ENCODE measurements at places on chromosomes 11 and 22. TPM values are rescaled to one million over a fixed set of nuclear protein-coding genes. Genes with fewer than 3 reads are reported as not detected.
A peak's percentile ranks its signal among the peaks of the same experiment; 100 is the strongest.

- peaks cover 8% of the 10 kb centered on the region for H3K4me1 ChIP-seq
- no peak overlapping the region for H3K27ac ChIP-seq
- H3K36me3 ChIP-seq = no peaks in the 10 kb centered on the region
- H3K4me3 ChIP-seq = no peak overlapping the region
- no peak for DNase-seq
These were observed 6.5 kb upstream of the MYRF start for GRCh38 chr11:61745781-61746441.

GRCh38 chr11:22190827-22191463, 1.9 kb upstream of the ANO5 start:
- no peak overlapping the region for H3K27ac ChIP-seq
- no peak overlapping the region for H3K4me3 ChIP-seq
- DNase-seq = no peak
- H3K4me1 ChIP-seq = no peaks in the 10 kb centered on the region

- peaks cover 1% of the 10 kb centered on the region for H3K4me1 ChIP-seq
- H3K27ac ChIP-seq = no peak overlapping the region
- H3K27me3 ChIP-seq = no peaks in the 10 kb centered on the region
- H3K4me3 ChIP-seq = no peak overlapping the region
- no peak for DNase-seq
These were observed 131.4 kb downstream of the TENM4 start for GRCh38 chr11:79309407-79309806.

GRCh38 chr22:27724709-27725108, 76.8 kb downstream of the MN1 start:
- H3K4me3 ChIP-seq = no peak overlapping the region
- DNase-seq = no peak
- H3K27ac ChIP-seq = no peak overlapping the region
- H3K36me3 ChIP-seq = no peaks in the 10 kb centered on the region

DNA sequence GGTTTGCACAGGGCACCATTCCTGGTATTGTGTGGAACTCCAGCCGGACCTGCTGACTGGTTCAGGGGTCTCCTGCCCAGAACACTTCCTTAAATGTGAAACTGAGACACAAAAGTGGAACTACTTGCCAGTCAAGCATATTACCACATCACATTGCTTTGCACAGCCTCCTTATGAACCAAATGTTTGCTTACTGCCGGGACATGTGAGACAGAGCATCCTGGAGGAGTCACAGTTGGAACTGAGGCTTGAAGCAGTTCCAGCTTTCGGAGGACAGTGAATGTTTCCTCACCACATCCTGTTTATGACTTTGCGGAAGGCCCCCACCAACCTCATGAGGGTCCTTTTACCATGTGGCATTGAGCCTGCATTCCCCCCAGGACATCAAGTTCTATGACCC, 105.8 kb upstream of the ARHGAP42 start:
- peak; percentile 72 for DNase-seq
- H3K27me3 ChIP-seq = no peaks in the 10 kb centered on the region
- H3K36me3 ChIP-seq = no peaks in the 10 kb centered on the region
- no peak overlapping the region for H3K4me3 ChIP-seq
- H3K27ac ChIP-seq = no peak overlapping the region

DNA sequence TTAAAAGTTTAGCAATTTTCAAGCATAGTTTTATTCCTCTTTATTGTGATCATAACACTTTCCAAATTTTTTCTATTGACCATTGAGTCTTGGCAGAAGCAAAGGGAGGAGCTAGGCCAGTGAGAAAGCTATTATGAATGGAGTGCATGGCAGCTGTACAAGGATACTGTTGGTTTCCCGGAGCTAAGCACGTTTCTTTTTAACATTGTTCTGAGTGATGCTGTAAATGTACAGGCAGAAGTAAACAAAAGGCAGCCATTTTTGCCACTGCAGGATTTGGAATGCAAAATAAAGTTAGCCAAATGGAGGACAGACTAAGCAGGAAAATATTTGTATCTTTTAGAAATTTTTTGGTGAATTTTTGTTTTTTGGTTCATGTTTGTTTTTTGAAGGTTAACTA, 16.2 kb downstream of the CBL start:
- no peaks in the 10 kb centered on the region for H3K36me3 ChIP-seq
- H3K4me3 ChIP-seq = no peak overlapping the region
- H3K27me3 ChIP-seq = no peaks in the 10 kb centered on the region
- no peak overlapping the region for H3K27ac ChIP-seq

DLG2 gene
- 9.9 TPM for total RNA-seq

DNA sequence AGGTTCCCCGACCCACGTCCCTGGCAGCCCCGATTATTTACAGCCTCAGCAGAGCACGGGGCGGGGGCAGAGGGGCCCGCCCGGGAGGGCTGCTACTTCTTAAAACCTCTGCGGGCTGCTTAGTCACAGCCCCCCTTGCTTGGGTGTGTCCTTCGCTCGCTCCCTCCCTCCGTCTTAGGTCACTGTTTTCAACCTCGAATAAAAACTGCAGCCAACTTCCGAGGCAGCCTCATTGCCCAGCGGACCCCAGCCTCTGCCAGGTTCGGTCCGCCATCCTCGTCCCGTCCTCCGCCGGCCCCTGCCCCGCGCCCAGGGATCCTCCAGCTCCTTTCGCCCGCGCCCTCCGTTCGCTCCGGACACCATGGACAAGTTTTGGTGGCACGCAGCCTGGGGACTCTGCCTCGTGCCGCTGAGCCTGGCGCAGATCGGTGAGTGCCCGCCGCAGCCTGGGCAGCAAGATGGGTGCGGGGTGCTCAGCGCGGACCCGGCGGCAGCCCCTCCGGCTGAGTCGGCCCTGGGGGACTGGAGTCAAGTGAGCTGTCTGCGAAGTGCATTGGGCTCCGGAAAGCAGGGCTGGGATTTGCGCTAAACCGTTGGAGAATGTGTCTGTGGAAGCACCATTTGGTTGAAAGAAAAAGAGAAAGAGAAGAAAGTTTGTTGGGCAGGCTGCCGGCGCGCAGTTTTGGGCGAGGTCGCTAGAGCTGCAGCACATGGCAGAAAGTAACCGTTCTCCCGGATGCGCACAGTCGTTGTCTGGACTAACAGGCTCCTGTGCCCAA, at the start of gene CD44:
Gene CD44, plus strand, starts transcription at position 229 of the 779 bp plus-strand sequence. Its CDS starts 133 bp downstream, at position 362.
- no peaks in the 10 kb centered on the region for H3K27me3 ChIP-seq
- H3K36me3 ChIP-seq = no peaks in the 10 kb centered on the region
- no peaks in the 10 kb centered on the region for H3K4me1 ChIP-seq

- no peaks in the 10 kb centered on the region for H3K27me3 ChIP-seq
- H3K4me1 ChIP-seq = peaks cover 10% of the 10 kb centered on the region
- H3K36me3 ChIP-seq = no peaks in the 10 kb centered on the region
- DNase-seq = no peak
These were observed 129.5 kb upstream of the SESN3 start for GRCh38 chr11:95360377-95361075.

ZNRF3 gene
- 10.2 TPM for total RNA-seq

LSP1 gene
- 44.9 TPM for total RNA-seq

KIF18A gene
- total RNA-seq = 7.5 TPM

All from lung (tissue), 17 donors.